ENCODE measurements at places on chromosomes 16 and 17.

DNA sequence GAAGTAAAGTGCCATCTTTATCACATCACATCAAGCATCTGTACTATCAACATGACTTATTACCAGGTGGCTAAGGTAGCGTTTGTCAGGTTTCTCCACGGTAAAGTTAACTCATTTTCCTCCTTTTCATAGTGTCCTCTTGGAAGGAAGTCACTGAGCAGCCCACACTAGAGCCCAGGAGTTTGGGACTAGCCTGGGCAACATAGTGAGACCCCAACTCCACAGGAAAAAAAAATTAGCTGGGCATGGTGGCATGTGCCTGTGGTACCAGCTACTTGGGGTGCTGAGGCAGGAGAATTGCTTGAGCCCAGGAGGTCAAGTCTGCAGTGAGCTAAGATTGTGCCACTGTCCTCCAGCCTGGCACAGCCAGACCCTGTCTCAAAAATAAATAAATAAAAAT is 12.9 kb downstream of the CHD9 start:
- DNase-seq, result no peak

DNA sequence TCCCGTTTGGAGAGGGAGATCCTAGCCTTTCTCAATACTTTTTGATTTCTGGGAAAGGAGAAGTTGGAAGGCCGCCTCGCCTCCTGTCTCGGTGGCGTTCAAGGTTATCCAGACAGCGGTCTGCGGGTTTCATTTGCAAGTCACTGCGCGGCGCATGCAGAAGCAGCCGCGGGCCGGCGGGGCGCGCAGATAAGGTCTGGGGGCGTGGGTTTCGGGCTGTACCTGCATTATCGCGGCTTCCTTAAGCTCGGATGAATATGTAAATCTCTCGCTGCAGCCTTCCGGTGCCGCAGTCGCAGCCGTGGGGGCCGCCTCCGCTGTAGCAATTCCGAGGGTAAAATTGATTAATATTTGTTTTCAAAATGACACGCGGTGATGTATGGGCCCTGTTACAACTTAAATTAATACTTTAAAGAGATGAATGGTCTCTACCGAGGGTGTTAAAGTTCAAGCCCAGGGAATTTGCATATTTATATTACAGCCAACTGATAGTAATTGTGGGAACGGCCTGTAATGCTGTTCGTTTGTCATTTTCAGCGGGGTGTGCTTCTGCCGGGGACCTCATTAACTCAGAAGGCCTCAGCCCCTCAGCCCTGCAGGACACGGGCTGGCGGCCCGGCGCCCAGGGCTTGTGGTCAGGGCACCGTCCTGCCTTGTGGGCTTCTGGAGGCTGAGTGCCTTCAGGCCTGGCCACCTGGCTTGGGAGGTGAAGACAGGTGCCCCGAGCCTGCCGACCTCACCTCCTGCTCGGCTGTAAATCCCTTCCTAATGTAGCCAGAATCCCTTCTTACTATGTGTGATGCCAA is 99.4 kb downstream of the CYLD start:
- DNase-seq, result no peak

- no peak for DNase-seq
Observed at GRCh38 chr16:27759967-27760788, 210.2 kb downstream of the KATNIP start.

GRCh38 chr16:8919089-8919933 is 37.2 kb downstream of the LITAFD start:
- no peak for DNase-seq

GRCh38 chr16:69110406-69110805 is 5.0 kb downstream of the HAS3 start:
- DNase-seq, result no peak

GRCh38 chr17:63693411-63694113 is 6.4 kb downstream of the LIMD2 start:
- no peak for DNase-seq

- peak; percentile 73 for DNase-seq
Observed at GRCh38 chr17:64133546-64134215, 3.7 kb upstream of the ERN1 start.

GRCh38 chr16:19578378-19578971 is 23.0 kb downstream of the VPS35L start:
- DNase-seq, result no peak

- no peak for DNase-seq
Observed at GRCh38 chr16:1531638-1531910, 1.9 kb upstream of the TMEM204 start.

DNA sequence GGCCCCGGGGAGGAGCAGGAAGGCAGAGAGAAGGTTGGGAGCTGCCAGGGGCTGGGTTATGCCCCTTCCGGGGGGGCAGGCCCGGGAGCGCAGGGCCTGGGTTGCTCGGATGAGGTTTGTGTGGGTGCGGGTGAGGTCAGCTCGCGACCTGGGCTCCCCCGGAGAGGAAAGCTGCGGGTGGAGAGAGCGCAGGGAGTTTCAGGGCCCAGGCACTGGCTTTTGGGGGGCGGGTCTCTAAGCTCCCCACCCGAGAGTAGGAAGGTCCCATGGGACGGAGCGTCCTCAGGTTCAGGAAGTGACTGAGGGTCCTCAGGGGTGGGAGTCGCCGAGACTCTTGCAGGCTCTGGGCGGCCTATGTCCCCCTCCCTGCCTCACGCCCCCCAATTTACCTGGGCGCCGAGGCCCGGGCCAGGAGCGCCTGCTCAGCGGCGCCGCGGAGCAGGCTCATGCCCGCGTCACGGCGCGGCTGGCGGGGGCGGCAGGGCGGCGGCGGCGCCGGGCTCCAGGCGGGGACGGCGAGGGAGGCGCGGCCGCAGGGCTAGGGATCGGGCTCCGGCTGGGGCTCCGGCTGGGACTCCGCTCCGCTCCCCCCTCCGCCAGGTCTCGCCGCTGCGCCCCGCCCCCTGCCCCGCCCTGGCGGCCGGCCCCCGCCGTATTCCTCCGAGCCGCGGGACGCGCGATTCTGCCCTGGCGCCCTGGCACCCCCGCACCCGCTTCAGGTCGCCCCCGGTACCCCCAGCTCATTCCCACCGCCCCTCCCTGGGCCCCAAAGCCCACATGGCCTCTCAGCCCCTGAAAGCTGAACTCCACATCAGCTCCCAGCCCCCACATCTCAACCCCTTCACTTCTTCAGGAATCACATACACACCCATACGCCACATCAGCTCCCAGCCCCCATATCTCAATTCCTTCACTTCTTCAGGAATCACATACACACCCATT is at the start of gene DOK4:
Gene DOK4, minus strand, starts transcription at position 578 of the 942 bp plus-strand sequence. CDS start 6,986 bp downstream, outside the sequence.
- DNase-seq, result peak; percentile 89

GRCh38 chr17:2435862-2436261 is 35.0 kb upstream of the MNT start:
- DNase-seq, result no peak

DNA sequence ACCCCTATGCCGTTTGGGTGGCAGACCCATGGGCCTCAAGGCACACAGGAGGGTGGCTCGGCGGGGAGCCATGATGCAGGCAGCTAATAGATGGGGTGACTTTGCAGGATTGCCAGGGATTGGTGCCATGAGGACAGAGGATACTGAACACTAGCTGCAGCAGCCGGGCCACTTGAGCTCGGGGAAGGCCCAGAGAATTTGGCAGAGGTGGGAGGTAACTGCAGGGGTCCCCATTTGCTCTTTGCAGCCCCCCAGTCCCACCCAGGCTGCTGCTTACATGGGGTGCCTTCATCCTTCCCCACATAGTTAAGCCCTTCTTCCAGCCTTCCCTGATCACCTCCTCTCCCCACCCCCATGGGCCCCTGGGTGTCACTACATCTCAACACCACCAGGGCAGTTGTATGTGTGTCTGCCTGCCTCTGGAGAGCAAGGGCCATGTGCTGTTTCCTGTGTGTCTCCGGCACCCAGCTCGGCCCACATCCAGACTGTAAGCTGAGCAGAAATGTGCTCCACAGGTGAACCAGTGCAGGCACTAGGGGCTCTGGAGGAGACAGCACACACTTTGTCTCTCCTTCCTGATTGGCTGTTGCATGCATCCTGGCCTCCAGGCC is 52.0 kb downstream of the SREBF1 start:
- DNase-seq, result peak; percentile 84

- DNase-seq, result no peak
Observed at GRCh38 chr16:71383054-71383773, 24.7 kb downstream of the CALB2 start.

DNA sequence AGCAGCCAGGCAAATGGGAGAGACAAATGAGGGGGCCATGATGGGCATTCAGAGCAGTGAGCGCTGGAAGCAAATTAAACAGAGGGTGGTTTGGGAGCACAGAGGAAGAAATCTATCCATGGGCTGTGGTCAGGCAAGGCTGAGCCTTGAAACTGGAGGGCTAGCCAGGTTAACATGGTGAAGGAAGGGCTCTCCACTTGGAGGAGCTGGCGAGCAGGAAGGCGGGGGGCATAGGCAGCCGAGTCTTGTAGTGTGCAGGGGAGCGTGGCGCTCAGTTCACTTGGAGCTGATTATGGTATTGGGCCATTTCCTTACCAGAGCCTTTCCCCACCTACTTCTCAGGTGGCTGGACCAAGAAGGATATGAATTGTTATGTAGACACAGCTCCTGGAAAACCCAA is 189.7 kb downstream of the SNX29 start:
- DNase-seq, result no peak

DNA sequence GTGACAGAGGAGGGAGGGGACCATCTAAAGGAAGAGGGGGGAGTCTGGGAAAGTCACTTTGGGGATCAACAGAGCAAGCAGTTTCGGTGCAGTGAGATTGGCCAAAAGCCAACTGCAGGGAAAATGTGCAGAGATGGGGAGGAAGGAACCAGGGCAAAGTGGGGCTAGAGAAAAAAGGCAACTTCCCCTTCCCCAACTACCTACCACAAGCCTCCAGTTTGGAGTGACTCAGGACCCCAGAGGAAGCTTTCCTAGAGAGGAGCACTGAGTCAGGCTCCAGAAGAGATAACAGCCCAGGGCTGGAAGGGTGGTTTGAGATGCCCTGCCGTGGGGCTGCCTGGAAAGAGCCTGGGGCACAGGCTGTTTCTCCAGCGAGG is 6.9 kb upstream of the CD300LD start:
- DNase-seq, result no peak

- no peak for DNase-seq
Observed at GRCh38 chr16:74568961-74569631, 37.8 kb downstream of the GLG1 start.

GRCh38 chr17:28342313-28342712 is 6.8 kb downstream of the TNFAIP1 start:
- DNase-seq, result no peak

- DNase-seq, result no peak
Observed at GRCh38 chr17:673200-673681, 41.4 kb downstream of the VPS53 start.

DNA sequence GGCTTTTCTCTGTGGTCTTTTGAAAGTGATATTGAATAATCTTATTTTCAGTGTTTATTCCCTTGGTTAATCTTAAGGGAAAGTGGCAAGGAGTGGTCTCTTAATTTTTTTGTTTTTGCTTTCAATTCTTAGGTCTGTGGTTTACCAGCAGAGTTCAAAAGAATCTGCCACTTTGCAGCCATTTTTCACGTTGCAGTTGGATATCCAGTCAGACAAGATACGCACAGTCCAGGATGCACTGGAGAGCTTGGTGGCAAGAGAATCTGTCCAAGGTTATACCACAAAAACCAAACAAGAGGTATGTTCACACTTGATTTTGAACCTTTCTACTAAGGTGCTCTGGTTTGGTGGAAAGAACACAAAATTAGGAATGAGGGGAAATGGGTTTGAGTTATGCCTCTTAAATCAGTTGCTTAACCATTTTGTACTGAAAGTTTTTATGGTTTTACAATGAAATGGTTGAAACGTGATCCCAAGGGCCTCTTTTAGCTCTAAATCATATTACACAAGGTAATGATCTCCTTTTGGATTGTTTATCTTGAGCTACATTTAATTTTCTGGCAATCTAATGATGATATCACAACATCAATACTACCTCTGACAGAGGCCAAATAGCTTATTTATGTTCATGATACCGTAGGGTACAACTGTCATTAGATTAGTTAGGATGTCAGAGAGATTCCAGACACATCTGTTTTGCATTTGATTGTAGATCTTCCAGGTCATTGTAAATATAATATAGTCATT is 51.6 kb upstream of the CRISPLD2 start:
- no peak for DNase-seq

DNA sequence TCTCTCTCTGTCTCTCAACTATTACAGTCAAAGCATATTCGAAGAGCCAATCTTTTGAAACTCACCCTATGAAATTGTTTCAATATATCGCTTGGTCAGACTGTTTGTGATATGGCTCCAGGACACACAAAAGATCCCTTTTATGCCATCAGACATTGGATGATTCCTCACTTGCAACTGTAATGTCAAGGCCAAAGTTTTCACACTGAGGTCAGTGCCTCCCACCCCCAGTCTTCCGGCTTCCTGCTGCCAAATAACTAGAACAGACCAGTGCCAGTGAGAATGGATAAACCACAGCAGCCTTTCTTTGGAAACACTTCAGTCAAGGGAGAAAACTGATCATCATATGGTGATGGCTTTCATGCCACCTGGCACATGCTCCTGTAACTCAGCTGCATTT is 321.9 kb upstream of the ZFHX3 start:
- no peak for DNase-seq

DNA sequence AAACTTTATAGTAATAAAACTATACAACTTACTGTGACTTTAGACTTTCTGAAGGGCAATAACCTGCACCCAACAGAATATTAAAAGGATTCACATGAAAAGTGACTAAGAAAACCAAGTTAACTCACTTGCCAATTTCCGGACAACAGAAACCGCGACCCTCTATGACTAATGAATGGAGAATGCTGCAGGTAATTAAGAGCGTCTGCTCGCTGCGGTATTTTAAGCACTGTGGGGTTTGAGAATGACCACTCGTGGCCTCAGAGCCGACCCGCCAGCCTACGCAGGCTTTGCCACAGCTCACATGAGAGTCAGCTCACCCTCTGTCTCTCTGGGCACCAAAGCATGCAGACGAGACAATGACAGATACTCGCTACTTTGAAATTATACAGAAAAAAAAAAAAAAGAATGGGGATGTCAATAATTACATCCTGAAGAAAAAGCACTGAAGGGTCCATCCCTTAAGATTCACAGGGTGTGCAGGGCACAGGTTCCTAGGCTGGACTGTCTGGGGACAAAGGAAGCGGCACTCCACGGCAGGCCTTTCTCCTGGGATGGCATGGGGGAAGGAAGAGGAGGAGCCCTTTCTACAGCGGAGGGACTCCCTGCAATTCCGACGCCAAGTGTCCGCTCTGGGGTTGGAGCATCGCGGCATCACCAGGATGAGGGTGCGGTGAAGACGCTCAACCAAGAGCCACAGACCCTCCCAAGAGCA is 35.0 kb downstream of the ZCCHC14 start:
- no peak for DNase-seq

GRCh38 chr17:77877646-77878355 is 80.7 kb upstream of the TNRC6C start:
- no peak for DNase-seq

GRCh38 chr17:73291260-73291801 is 20.5 kb downstream of the CDC42EP4 start:
- no peak for DNase-seq

- no peak for DNase-seq
Observed at GRCh38 chr17:80047176-80047575, 10.7 kb downstream of the CCDC40 start.

- peak; percentile 66 for DNase-seq
Observed at GRCh38 chr17:75430159-75430974, 24.9 kb upstream of the GRB2 start.

GRCh38 chr16:88914750-88915368 is 48.4 kb upstream of the PABPN1L start:
- no peak for DNase-seq

All from HuH-7 (cell line).